Muscle of leg (tissue), 16 donors: ENCODE measurements at places on chromosomes 7 and 10. TPM values are rescaled to one million over a fixed set of nuclear protein-coding genes. Genes with fewer than 3 reads are reported as not detected.

- no peak overlapping the region for H3K27ac ChIP-seq
- peaks cover 15% of the 10 kb centered on the region for H3K4me1 ChIP-seq
- DNase-seq = no peak
- H3K36me3 ChIP-seq = no peaks in the 10 kb centered on the region
These were observed 2.5 kb downstream of the ARHGAP12 start for GRCh38 chr10:31926160-31926559.

DNA sequence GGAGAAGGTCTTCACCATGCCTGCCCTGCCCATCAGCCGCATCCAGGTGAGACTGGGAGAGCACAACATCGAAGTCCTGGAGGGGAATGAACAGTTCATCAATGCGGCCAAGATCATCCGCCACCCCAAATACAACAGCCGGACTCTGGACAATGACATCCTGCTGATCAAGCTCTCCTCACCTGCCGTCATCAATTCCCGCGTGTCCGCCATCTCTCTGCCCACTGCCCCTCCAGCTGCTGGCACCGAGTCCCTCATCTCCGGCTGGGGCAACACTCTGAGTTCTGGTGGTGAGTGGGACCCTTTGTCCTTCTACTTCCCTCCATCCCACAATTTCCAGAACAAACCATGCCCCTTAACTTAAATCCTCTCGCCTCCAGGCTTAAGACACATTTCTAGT, 2.5 kb downstream of the PRSS2 start:
- DNase-seq = no peak
- H3K4me3 ChIP-seq = no peak overlapping the region
- no peaks in the 10 kb centered on the region for H3K27me3 ChIP-seq
- H3K4me1 ChIP-seq = no peaks in the 10 kb centered on the region

- no peaks in the 10 kb centered on the region for H3K36me3 ChIP-seq
- peak; percentile 17 for DNase-seq
- peaks cover 23% of the 10 kb centered on the region for H3K4me1 ChIP-seq
- no peaks in the 10 kb centered on the region for H3K27me3 ChIP-seq
- no peak overlapping the region for H3K4me3 ChIP-seq
These were observed 11.8 kb upstream of the OPN4 start for GRCh38 chr10:86642499-86642898.

- no peaks in the 10 kb centered on the region for H3K36me3 ChIP-seq
- no peak overlapping the region for H3K4me3 ChIP-seq
- peaks cover 46% of the 10 kb centered on the region for H3K4me1 ChIP-seq
- no peaks in the 10 kb centered on the region for H3K27me3 ChIP-seq
These were observed 4.6 kb downstream of the SH2B2 start for GRCh38 chr7:102291056-102291915.

DNA sequence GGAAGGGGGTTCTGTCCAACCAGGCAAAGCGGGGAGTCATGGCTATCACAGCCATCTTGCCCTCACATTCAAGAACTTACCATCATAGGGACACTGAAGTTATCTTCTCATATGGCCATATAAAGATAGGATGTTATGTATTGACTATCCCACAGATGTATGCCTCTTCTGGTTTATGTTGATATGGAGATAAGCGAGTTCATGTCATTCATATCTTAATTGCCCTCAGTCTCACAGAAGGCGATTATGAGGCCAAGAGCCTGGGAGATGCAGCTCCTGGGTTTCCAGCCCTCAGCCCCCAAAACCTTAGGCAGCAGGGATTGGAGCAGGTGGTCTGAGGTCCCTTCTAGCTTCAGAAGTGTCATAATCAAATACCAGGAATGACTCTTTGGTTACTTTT, 8.5 kb upstream of the ANKRD61 start:
- no peak overlapping the region for H3K27ac ChIP-seq
- no peak for DNase-seq
- H3K4me3 ChIP-seq = no peak overlapping the region
- H3K36me3 ChIP-seq = peaks cover 91% of the 10 kb centered on the region

DNA sequence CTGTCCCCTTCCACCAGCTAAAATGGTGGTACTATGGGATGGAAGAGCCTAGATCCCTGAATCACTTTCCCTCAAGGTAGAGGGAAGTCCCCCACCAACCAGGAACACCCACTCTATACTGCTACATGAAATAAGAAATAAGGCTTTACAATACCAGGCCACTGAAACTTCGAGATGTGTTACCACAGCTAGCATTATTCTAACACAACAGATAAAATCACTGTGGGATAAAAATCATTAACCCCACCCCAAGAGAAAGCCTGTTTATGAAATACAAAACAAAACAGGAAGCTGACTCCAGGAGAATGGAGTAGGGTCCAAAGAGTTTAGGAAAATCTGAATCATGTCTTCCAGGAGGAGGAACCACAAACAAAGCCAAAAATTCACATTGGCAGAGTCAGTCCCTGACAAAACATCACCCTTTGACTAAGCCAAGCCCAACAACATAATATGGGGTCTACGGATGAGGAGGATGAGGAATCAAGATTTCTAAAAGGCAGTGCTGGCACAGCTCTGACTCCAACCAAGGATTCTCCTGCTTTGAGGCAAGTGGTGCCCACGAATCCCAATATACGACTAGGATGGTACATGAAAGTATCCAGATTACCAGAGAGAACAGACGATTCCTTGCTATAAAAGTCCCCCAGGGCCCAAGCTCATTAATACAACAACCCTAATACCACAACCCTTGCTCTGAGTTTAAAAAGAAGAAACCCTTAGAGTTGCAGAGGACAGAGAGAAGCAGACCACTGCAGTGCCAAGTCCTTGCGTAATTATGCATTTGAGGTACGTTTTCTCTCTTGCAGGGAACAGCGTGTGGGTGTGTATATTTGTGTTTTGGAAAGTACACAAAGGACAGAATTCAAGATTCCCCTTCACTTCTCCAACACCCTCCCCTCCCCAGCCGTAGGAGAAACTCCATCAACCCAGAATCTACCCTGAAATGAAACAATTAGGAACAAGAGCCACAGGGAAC, 23.7 kb downstream of the XPNPEP1 start:
- peaks cover 5% of the 10 kb centered on the region for H3K36me3 ChIP-seq
- DNase-seq = peak; percentile 84
- H3K4me3 ChIP-seq = no peak overlapping the region
- no peaks in the 10 kb centered on the region for H3K27me3 ChIP-seq
- peak overlapping the region; percentile 59 for H3K27ac ChIP-seq
- peaks cover 45% of the 10 kb centered on the region for H3K4me1 ChIP-seq

DNA sequence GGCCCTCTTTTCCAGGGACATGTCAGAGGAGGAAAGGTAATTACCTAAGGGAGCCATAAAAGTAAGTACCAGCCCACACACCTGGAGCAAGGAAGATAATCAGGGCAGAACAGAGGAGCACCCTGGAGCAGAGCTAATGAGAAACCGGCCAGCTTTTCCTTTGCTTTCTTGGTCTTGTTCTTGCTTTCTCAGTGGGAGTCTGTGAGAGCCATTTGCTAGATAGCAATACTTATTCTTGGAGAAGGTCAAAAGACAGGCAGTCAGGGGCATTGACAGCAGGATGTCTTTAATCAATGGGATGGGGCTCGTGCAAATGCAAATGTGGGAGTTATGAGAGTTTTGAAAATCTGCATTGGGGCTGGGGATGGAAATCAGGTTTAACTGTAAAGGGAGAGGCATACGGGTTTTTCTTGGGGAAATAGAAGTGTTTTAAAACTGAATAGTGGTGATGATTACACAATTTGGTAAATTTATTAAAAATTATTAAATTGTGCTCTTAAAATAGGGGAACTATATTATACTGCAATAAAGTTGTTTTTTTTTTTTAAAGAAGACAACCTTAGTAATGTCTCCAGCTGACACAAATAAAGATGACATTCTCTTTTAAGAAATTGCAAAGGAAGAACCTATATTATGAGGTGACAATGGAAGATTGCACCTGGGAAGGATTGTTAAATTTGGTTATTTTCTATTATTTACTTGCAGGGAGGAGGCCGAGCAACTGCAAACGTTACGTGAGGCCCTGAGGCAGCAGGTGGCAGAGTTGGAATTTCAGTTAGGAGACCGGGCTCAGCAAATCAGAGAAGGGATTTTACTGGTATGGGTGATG, 35.6 kb upstream of the PPP1R17 start:
- no peaks in the 10 kb centered on the region for H3K36me3 ChIP-seq
- no peaks in the 10 kb centered on the region for H3K27me3 ChIP-seq
- H3K4me3 ChIP-seq = no peak overlapping the region

DNA sequence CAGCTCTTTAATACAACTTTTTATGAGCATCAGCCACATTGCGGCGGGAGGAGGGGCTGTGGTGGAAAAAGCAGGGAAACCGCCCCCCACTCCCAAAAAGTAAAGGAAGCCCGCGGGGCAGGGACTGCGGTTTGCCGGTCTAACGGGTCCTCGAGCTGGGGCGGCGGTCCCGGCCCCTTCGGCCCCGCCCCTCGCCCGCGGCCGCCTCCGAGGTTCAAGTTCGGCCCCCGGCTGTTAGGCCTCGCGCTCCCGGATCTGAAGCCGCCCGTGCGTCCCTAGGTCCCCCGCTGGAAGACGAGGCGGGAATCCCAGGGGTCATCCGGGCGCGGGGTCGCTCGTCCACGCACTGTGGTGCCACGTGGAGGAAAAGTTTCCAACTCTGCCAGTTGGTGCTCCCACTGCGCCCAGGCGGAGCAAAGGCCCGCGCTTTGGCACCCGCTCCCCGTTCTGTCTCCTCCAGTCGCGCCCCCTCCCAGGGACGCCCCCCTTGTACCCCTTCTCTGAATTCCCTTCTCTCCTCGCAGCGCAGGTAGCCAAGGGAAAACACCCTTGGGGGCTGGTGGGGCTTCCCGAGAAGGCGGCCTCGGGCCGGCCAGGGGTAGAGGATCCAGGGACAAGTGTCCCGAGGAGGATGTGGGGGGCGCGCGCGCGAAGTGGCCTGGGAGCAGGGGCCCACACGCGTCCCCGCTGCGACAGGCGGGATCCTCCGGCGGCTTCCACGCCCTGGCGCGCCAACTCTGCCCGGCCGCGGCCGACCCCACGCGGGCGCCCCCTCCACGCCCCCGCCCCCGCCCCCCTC, 798 bp upstream of the AUTS2 start:
- H3K4me3 ChIP-seq = peak overlapping the region; percentile 61

DNA sequence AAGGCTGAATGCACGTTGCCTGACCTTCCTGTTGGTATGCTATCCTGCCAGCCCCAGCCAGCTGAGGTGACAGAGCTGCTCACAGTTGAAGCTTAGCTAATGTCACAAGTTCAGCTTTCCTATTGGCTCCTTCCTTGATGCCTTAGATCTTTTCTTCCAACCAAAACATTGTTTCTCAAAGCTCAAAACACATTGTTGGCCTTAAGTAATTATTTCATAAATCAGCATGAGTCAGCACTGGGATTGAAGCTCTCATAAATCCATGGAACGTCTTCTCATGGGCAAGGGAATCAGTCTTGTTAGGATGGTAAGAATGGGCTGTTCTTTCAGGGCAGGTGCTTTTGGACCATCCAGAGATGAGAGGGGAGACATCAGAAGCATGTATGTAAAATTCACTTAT, 128.1 kb upstream of the SAMD8 start:
- H3K4me3 ChIP-seq = no peak overlapping the region
- peaks cover 16% of the 10 kb centered on the region for H3K36me3 ChIP-seq
- no peaks in the 10 kb centered on the region for H3K27me3 ChIP-seq
- no peak overlapping the region for H3K27ac ChIP-seq
- H3K4me1 ChIP-seq = peaks cover 10% of the 10 kb centered on the region

DNA sequence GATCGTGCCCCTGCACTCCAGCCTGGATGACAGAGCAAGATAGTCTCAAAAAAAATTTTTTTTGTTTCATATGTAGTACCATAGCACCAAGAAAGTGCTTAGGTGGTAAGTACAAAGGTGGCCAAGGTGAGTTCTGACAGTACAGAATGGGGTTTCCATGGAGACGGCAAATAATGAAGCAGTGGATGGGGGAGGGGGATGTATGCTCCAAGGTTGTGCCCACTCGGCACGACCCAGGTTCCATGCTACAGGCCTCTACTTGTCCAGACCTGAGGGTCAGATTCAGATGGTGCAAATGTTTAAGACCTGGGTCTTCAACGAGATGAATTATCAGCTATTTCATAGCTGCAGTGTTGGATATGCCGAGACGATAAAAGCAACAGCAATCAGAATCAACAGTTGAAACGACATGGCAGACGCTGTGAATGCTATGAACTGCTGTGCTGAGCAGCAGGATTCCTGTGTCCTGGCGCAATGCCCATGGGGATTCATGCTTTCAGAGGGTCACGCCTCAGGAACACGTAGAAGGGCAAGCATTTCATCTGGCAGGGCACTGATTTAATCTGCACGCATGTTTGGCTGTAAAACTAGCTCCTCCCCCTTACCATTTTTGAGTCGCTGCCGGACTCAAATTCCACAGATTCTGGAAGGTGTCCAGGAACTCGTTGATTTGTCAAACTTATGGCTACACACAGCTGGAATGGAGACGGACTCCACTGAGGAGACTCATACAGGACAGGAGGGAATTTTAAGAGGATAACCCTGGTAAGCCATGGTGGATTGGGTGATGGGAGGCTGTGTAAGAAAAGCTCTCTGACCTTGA, 256.5 kb downstream of the FRMD4A start:
- no peaks in the 10 kb centered on the region for H3K27me3 ChIP-seq
- H3K36me3 ChIP-seq = no peaks in the 10 kb centered on the region
- peaks cover 18% of the 10 kb centered on the region for H3K4me1 ChIP-seq
- peak overlapping the region; percentile 78 for H3K27ac ChIP-seq
- DNase-seq = peak; percentile 96
- H3K4me3 ChIP-seq = peak overlapping the region; percentile 4

- DNase-seq = no peak
- H3K27me3 ChIP-seq = no peaks in the 10 kb centered on the region
- no peak overlapping the region for H3K27ac ChIP-seq
These were observed 26.2 kb downstream of the GLI3 start for GRCh38 chr7:42210779-42211178.

GRCh38 chr7:23791721-23792120, 81.7 kb downstream of the STK31 start:
- H3K4me3 ChIP-seq = no peak overlapping the region
- DNase-seq = no peak
- no peaks in the 10 kb centered on the region for H3K36me3 ChIP-seq
- H3K27ac ChIP-seq = no peak overlapping the region
- no peaks in the 10 kb centered on the region for H3K4me1 ChIP-seq

The TWIST1 gene
- polyA plus RNA-seq = 5.2 TPM

DNA sequence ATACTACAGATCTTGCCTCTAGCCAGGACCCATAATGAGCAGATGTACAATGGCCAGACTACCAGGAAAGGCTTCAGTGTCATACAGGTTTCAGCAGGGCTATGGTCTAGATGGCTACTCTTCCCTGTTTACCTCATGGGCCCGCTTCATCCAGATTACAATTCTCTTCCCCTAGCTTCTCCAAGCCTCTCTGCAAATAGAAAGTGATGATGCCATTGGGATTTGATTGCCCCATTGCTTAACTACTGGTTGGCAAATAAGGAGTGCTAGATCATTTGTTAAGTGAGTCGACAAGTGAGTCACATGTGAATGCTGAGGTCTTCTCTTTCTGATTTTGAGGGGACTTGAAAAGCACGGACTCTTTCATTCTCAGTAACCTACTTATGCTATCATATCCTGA, 361.5 kb upstream of the LRRTM3 start:
- H3K27ac ChIP-seq = no peak overlapping the region
- H3K4me3 ChIP-seq = no peak overlapping the region
- H3K27me3 ChIP-seq = no peaks in the 10 kb centered on the region
